Activated naive CD4-positive, alpha-beta T cell treated with anti-CD3 and anti-CD28 coated beads, Interleukin-2, amount 50 U/mL, for 72 hours (primary cell): ENCODE measurements at places on chromosomes 2 and 18. TPM values are rescaled to one million over a fixed set of nuclear protein-coding genes. Genes with fewer than 3 reads are reported as not detected.
A peak's percentile ranks its signal among the peaks of the same experiment; 100 is the strongest.

DNA sequence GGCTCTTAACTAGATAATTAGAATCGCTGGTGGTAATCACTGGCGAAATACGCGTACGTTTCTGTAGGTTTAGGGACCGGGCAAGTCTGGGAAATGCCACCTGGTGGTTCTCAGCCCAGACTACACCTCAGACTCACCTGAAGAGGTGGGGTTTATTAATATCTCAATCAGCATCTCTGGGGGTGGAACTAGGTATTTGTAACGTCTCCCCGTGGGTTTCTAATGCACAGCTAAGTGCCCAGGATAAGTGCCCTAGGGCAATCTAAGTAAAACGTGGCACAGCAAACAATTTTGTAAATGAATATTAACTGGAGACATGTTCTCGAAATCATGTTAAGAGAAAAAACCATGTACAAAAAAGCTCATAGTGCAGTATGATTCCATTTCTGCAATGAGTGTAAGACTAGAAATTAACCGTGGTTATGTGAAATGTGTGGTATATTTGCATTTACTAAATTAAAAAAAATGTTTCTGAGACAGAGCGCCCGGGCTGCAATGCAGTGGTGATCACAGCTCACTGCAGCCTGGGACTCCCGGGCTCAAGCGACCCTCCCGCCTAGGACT lies 760 bp upstream of the CNOT11 start:
- DNase-seq: peak; percentile 17

DNA sequence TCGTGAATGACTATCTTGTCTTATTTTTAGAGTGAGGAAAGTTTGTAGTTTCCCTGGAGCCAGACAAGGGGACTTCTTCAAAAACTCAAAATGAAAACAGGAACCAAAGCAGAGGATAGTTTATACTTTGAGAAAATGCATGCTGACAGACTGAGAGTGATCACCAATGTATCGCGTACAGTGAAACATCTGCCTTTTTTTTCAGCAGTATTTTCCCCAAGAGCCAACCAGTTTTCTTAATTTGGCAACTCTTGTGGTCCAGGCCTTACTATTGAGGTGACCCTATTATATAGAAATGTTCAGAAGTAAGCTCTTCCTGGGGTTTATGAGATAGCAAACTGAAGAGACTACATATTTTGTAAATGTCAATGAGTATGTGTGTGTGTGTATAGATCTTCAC lies 153.7 kb upstream of the VRK2 start:
- no peak for DNase-seq

- no peak for DNase-seq
Measured at GRCh38 chr18:79787865-79788733, 9.6 kb upstream of the KCNG2 start.

DNA sequence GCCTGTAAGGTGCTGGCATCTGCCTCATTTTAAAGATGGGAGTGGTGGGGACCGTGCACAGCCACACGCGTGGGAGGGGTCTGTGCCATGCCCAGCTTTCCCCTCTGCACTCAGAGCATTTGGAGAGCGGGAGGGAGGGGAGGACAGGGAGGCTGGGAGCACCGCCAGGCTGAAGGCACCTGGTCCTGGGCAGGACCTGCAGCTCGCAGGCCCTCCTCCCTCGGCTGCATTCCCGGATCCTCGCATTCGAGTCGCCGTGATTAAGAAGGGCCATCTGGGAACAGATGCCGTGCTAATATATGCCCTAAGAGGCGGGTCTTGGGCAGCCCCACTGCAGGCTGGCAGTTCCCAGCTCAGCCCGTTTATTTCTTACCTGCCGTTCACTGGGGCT lies 84.0 kb downstream of the PTGR3 start:
- peak; percentile 41 for DNase-seq

DNA sequence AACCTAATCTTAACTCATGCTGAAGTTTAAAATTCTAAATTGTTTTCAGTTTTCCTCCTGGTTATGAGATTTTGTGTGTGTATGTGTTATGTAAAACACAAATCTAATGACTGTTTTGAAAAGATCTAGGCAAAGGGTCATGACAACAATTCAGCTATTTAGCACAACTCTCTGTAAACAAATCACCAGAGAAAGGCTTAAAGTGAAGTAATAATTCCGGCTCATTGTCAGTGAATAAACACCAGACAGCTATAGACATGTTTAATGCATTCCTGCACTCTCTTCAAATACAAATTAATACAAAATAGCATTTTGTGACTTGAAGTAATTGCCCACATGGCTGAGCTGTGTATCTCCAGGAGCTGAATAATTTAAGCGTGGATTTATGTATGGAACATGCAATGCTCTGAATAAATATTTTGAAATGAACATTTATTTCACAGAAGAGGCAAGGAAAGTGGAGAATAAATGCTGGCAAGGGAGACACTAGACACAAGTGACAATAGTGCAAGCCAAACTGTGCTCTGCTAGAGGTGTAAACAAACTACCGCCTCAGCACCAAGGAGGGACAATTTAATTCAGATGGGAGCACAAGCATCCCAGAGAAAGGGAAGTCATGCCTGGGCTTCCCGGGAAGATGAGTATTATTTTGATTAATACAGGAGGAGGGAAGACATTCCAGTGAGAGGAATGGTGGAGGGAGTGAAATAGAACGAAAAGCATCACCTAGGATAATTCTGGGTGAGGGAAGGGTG lies 133.6 kb upstream of the XPO1 start:
- DNase-seq: no peak

- no peak for DNase-seq
Measured at GRCh38 chr2:64477979-64478378, 24.0 kb downstream of the LGALSL start.

GRCh38 chr2:21250673-21251072 lies 126.9 kb downstream of the TDRD15 start:
- no peak for DNase-seq

GRCh38 chr2:219570924-219571310 lies 422 bp downstream of the OBSL1 start:
- no peak for DNase-seq

DNA sequence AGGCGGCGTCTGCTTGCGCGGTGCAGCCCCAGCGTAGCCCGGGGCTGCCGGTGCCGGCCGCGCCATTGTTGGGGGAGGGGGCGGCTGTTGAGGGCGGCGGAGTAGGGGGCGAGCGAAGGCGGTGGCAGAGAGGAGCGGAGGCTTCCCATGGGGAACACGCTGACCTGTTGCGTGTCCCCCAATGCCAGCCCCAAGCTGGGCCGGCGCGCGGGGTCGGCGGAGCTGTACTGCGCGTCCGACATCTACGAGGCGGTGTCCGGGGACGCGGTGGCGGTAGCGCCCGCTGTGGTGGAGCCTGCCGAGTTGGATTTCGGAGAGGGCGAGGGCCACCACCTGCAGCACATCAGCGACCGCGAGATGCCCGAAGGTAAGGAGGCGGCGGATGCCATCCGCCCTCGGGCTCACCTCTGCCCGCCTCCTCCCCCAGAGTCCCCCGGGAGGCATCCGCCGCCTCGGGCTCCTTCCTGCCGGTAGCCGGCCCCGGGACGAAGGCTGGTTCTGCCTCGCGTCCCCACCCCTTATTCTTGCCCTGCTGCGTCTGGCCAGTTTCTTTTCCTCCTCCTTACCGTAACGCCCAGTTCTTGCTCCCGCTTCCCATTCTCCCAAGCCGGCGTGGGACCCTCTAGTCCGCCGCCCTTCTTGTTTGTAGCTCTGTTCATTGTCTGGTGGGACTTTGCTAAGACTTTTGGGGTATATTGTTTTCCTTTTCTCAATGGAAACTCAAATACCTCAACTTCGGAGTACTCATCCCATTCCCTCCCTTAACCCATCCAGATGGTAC lies 500 bp downstream of the CCNYL1 start:
- peak; percentile 57 for DNase-seq

DNA sequence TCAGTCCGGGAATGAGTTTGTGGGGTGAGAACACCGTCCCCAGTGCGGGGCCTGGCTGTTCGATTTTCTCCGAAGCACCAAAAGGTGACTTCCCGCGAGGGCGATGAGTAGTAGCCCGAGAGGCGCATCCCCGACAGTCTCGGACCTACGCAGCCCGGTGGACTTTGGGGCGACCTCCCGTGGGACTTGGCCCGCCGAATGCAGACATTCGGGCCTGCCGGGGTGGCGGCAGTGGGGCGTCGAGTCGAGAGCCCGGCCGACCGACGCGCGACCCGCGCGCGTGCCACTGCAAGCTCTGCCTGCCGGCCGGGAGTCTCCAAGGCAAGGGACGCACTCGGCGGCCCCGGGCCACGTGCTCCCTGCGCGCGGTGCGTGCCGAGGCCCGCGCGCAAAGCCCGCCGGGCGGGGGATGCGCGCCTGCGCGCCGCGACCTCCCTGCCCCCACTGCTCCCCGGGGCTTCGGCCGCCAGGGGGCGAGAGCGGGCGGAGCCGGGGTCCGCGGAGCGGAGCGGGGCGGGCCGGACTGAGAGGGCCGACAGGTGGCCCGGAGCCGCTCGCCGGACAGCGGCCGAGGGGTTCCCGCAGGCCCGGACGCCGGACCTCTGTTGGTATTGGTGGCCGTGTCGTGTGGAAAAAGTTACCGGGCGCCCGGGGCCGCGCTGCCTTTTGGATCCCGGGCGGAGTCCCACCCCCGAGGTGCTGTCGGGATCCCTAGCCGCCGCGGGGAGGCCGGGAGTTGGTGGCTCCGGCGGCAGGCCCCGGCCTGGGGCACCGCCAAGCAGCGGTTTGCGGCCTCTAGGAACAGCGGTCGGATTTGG lies 1.9 kb downstream of the PTMA start:
- DNase-seq: peak; percentile 98

DNA sequence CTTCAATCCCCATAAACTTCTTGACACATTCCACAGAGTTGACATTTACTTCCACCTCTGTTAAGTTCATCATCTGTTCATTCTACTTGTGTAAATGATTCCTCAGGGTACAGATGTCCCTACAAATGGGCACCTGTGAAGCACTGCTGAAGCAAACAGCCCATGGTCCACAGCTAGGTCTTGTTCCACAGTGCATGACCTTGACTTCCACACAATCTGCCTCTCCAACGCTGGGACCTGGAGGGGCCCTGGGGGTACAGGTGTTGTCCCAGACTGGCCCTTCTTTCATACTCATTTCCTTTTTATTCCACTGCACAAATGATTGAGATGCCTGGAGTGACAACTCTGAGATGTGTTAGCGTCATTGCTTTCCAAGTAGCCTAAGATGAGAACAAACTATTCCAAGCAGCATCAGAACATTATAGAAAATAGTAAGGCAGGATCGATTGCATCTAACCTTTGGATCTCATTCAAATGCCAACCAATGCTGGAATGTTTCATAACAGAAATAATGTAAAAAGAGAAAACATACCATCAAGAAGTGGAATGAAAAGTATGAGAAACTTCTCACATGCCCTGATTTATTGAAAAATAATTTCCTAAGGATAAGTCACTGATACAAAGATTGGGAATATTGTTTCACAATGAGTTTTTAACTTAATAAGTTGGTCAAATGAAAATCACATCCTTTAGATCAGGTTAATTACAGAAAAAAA lies 31.2 kb downstream of the PIEZO2 start:
- DNase-seq: no peak

- DNase-seq: no peak
Measured at GRCh38 chr2:234348081-234348480, 148.8 kb downstream of the ARL4C start.

- DNase-seq: no peak
Measured at GRCh38 chr2:211367711-211368110, 811.3 kb downstream of the CPS1 start.

IL1F10 gene
- not detected for total RNA-seq

SERTAD2 gene
- total RNA-seq: 46.4 TPM

FKBP7 gene
- total RNA-seq: 2.8 TPM

RAMP1 gene
- 0.47 TPM for total RNA-seq

FABP1 gene
- not detected for total RNA-seq

C2orf81 gene
- total RNA-seq: 6.4 TPM

PMAIP1 gene
- total RNA-seq: 105 TPM
